ENCODE measurements at places on chromosomes 4 and X.

DNA sequence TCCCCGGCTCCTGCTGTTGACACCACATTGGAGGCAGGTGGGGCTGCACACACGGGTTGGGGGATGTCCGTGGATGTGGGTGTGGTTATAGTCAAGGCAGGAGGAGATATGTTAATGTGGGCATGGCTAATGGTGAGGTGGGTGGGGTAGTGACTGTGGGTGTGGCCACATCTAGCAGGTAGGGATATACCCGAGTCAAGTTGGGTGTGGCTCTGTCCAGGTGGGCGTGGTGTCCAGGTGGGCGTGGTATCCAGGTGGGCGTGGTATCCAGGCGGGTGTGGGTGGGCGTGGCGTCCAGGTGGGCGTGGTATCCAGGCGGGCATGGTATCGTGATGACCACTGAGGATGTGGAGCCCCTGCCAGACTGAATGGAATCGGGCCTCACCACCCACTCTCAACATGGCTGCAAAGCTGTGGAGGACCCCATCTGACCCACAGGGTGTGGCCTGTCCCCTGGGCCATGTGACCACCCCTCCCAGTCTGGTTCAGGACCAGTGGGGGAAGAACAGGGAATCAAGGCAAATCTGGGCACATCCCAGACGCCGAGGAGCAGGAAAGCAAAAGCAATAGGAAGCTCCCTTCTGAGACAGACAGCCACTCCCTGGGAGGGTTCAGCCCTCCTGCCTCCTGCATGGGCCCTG is 21.0 kb downstream of the MAN2B2 start:
- DNase-seq = no peak

DNA sequence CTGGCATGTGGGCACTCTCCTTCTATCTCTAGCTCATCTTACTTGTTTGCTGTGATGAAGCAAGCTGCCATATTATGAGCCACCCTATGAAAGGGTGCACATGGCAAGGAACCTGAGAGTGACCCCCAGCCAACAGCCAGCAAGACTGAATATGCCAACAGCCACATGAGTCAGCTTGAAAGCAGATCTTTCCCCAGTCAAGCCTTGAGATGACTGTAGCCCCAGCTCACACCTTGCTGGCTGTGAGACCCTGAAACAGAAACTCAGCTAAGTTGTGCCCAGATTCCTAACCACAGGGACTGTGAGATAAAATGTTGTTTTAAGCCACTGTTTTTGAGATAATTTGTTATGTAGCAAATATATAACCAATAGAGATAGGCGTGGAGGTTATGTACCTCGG is 36.2 kb downstream of the KDM5C start:
- DNase-seq = no peak

- DNase-seq = no peak
Observed at GRCh38 chrX:130147631-130148030, 18.0 kb downstream of the AIFM1 start.

DNA sequence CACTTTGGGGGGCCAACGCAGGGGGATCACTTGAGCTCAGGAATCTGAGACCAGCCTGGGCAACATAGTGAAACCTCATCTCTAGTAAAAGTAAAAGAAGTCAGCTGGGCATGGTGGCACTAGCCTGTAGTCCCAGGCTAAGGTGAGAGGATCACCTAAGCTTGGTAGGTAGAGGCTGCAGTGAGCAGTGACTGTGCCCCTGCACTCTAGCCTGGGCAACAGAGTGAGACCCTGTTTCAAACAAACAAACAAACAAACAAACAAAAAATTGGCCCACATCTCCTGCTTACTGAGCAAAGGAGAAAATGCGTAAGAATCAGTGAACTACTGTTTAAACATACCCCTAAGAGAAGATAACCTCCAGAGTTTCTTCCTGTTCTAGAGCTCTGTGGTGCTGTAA is 85.3 kb downstream of the FRYL start:
- no peak for DNase-seq

DNA sequence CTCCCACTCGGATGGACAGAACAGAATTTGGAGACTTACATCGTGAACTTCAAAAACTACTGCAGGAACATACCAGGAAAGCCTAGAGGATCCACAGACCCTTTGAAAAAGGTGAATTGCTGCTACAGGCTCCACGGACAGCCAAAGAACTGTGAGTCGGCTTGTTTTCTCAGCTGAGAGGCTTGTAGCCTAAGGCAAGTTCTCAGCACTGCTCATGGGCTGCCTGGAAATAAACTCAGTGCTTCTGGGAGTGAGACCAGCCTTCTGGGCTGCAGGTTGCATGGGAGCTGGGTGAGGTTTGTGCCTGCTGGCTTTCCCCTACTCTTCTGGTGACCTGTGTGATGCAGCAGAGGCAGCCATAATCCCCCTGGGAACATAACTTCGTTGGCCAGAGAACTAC is 1397.6 kb downstream of the FAM133A start:
- no peak for DNase-seq

GRCh38 chrX:108270739-108271396 is 167.4 kb downstream of the COL4A6 start:
- no peak for DNase-seq

DNA sequence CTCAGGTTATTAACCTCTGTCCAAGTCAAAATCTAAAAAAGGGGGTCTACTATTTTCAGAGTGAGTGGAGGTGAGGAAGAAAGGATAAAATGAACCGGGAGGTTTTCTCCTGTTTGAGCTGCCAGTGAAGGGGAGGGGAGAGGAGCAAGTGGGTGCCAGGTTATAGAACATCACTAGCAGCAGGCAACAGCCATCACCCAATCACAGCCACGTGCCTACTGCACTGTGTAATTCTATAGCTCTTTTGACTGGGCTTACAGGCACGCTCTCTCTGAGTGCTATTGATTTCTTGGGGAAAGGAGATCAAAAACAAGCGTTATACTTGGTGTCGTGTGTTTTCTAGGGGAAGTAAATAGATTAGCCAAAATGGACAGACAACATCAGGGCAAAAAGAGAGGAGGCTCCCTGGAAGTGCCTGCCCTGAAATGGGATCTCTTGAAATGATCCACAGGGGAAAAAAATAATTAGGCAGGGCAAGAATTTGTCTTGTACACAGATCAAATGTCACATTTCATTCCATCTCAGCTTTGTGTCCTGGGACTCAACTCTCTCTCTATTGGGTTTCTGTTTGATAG is 300.5 kb upstream of the LCORL start:
- no peak for DNase-seq

GRCh38 chr4:75708218-75708691 is 16.1 kb upstream of the USO1 start:
- DNase-seq = no peak

DNA sequence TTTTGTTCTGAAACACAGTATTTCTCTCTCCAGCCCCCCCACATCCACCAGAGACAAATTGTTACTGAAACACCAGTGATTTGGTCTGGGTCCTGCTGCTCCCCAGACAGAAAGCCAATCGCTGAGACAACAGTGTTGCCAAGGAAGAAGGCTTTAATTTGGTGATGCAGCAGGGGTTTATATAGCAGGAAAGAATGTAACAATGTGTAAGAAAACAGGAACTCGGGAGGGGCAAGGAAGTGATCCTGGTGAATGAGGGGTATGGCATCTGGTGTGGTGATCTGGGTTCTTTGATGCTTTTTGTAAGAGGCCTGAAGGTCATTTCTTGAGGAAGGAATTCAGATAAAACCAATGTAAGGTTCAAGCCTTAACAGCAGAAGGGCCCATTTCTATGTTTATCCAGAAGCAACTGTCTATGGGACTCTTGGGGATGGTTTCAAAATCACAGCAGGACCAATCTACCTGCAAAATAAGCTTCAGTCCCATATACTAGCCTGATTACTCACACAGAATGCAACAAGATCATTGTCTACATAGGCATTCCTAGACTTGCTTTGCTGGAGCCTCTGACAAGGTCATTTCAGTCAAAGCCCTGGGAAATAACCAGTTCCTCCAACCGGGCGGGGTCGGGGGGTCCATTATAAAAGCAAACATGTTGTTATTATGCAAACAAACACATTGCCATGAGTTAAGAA is 445.2 kb upstream of the ZFP42 start:
- no peak for DNase-seq

GRCh38 chrX:9519546-9520216 is 54.8 kb downstream of the TBL1X start:
- no peak for DNase-seq

DNA sequence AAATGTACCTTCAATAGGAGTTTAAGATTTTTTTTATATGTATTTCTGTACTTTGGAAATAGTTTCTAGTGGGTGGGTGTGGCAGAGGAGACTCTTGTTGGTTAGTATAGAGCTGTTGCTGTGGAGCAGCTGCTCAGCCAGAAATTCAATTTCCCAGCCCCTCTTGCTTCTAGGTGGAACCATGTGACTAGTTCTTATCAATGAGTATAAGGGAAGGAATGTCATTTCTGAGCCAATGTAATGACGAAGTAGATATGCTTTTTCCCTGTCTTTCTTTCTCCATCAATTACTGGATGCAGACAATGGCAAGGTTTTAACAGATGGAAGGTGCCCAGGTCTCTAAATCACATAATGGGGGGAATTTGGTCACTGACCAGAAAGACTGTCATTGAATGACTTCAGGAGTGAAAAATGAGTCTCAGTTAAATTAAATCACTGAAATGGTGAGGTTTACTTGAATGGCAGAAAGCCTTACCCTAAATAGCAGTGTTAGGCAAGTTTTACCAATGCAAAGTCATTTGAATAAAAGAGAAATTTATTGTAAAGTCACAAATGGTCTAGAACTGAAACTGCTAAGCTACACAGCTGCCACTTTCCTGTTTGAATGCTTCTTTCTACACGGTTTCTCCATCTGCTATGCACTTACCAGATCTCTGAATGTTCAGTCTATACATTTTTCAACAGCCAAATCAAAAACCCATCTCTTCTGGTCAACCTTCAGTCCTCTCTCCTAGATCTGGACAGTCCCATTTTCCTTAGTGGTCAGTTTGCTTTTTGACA is 795.4 kb upstream of the MAGEB2 start:
- no peak for DNase-seq

DNA sequence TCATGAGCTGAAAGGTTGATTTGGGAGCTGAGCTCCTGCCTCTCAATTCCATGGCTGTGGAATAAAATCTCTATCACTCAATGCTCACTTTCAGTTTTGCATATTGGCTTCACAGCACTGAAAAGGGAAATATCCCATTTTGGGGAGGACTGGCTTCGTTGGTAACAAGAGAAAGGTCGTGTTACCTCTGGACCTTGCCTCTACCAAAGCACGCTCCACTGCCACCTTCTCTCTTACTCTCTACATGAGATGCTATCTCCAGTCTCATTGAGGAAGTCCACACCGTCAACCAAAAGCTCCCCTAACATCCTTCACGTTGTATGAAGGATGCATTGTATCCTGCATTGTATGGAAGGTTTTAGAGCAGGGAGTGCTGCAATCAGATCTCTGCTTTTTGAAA is 195.0 kb upstream of the LDB2 start:
- no peak for DNase-seq

GRCh38 chr4:11663114-11663513 is 234.4 kb upstream of the HS3ST1 start:
- no peak for DNase-seq

- DNase-seq = no peak
Observed at GRCh38 chr4:1907848-1908525, 36.8 kb downstream of the NSD2 start.

DNA sequence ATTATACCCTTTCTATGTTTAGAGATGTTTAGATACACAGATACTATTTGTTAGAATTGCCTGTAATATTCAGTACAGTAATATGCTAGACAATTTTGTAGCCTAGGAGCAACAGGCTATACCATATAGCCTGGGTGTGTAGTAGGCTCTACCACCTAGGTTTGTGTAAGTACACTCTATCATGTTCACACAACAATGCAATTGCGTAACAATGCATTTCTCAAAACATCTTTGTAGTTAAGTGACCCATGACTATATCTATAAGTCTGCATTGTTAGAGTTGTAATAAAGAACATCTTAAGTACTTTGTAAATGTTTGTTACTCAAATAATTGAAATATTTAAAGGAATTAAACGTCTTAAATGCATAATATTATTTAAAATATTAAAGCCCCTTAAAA is 379.3 kb downstream of the PPP3CA start:
- DNase-seq = no peak

DNA sequence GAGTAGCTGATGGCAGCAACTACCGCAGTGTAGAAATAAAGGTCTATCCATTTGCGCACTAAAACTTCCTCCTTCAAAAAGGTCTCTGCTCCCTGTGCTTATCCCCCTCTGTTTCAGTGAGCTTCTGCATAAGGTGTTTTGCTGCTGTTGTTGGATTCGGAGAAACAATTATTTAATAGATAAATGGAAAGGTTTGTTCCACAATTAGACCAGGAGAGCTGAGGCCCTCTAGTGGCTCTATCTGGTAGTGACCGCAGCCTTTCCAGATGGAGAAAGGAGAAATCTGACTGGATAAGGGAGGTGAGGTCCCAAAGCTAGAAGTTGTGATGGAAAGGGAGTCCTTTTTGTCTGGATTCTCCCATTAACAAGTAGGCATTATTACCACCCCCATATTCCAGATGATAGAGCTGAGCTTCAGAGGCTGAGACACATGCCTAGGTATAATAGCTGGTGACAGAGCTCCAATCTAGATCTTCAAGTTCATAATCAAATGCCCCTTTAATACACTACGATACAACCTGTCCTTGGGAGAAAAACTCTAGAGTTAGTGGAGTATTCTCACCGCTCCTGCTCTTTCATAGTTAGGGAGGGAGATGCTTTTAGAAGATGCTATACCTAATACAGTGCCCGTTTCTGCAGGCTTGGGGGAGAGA is 5.1 kb upstream of the GABRQ start:
- no peak for DNase-seq

DNA sequence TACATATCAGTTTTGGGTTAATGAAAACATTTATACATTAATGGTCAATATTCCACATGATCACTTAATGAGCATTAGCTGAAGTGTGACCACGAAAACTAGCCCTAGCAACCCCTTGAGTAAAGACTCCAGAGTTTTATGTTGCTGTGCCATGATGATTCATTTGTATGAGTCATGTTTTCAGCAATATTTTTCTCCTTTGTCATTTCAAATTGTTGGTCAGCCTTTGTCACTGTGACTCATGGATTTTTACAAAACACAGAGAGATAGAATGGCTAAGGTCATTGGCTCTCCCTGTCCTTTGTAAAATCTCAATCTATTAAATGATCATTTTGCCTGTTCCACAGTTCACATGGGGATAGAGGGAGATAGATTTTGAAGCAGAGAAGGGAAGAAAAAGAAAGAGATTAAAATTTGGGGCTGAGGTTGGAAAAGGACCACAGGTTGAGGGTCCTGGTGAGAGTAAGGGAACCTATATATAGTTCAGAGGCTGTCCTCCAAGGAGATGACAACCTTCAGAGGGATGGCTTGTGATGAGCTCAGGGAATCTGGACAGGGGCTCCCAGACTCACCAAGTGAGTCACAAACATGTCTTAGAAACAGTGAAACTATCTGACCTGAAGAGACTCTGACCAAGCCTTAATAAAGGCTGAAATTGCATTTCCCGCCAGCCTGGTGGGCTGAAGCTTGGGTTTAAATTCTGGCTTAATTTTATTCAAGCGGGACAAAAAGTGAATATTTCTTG is 25.6 kb downstream of the NR0B1 start:
- DNase-seq = no peak

GRCh38 chr4:79934660-79935059 is 138.4 kb downstream of the ANTXR2 start:
- no peak for DNase-seq

- no peak for DNase-seq
Observed at GRCh38 chr4:21469438-21470300, 478.9 kb downstream of the KCNIP4 start.

All from NCI-H1417 treated with DMSO at 0.1 percent for 48 hours (cell line).